ENCODE measurements at places on chromosomes 1 and 21. TPM values are rescaled to one million over a fixed set of nuclear protein-coding genes. Genes with fewer than 3 reads are reported as not detected.
A peak's percentile ranks its signal among the peaks of the same experiment; 100 is the strongest.

The RHBG gene
- total RNA-seq: not detected

The GJC2 gene
- 6.9 TPM for total RNA-seq

The CRYBG2 gene
- total RNA-seq: 6.9 TPM

The ALDH4A1 gene
- 11.8 TPM for total RNA-seq

The CATSPERE gene
- total RNA-seq: 1.1 TPM

The MYOC gene
- 0.69 TPM for total RNA-seq

GRCh38 chr1:90100566-90100965, 105.7 kb downstream of the ZNF326 start:
- no peak for DNase-seq

DNA sequence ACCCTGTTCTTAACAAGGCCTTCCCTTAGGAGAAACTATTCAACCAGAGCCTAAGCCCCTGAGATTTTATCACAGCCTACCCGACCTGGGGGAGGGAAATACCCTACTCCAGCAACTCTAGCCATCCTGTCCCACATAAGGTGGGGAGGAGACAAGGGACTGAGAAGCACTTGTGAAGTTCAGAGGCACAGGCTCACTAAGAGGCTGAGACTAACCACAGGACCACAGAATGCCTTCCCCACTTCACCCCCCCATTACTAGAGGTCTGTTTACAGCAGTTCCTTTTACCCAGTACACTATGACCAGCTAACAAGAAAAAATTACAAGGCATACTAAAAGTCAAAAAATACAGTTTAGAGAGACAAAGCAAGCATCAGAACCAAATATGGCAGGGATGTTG, 86.8 kb downstream of the TEX35 start:
- no peak for DNase-seq

DNA sequence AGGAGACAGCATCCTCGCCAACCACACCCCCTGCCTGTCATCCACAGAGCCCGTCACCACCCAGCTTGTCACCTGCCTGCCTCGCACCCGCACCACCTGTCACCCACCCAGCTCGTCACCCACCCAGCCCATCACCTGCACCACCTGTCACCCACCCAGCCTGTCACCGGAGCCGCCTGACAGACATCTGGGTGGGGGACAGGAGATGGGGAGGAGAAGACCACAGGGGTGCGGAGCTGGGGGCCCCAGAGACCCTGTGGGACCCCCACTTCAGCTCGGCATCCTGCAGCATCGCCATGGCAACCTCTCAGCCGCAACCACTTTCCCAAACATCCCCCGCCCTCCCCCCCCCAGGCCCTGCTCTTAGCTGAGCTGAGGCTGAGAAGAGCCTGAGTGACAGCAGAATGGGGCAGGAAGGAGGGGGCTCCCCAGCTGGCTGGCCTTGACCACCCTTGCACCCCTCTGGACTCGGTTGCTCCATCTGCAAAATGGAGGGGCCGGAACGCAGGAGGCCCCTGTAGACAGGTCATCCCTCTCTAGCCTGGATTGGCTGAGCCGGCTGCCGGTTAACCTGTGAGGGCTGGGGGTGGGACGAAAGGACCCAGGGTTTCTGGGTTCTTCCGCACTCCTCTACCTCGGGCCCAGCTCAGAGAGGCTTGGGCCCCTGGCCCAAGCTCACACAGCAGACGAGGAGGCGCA, 11.6 kb downstream of the AHDC1 start:
- no peak for DNase-seq

DNA sequence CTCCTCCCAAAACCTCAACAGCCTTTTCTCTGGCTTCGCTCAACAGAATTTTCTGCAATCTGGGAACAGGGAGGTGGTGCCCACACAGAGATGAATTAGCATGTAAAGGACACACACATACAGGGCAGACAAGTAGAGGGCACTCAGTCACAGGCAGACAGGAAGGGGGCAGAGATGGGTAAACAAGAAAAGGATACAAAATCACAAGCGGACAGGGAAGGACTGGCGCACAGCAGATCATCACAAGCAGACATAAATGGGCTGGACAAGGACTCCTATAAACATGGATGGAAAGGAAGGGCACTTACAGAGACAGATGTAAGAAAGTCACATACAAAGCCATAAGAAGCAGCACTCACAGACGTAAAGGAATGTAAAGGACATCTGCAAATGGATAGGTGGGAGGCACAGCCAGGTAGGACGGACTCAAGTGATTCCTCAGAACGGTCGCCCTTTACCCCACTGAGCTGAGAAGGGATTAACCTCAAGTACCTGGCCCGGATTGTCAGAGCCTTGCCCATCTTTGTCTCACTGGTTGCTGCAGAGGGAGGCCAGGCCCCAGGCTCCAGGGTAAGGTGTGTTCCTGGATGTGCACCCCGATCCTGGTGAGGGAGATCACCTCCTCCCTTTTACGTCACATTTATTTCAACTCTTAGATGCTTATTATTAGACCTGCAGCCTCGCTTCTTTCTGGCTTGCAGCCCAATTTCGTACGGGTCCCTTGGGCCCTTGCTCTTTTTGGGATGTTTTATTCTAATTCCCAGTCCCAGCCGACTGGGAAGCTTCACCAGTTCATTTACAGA, 836 bp upstream of the PRCC start:
- DNase-seq: no peak

DNA sequence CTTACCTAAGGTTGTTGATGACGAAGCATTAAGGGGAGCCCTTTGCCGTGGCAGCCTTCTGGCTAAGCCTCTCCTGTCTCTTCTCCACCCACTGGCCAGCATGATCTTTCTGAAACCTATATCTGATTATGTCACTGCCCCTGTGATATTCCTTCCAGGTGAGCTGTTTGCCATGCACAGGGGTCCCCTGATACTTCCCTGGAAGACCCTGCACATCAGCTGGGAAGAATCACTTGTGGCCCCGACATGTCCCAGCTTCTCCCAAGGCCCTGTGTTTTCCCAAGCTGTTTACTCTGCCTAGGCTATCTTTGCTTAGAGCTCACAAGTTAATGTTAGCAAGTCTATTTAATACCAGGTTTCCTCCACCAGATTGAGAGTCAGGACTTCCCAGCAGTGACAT, 12.3 kb downstream of the RD3 start:
- DNase-seq: no peak

DNA sequence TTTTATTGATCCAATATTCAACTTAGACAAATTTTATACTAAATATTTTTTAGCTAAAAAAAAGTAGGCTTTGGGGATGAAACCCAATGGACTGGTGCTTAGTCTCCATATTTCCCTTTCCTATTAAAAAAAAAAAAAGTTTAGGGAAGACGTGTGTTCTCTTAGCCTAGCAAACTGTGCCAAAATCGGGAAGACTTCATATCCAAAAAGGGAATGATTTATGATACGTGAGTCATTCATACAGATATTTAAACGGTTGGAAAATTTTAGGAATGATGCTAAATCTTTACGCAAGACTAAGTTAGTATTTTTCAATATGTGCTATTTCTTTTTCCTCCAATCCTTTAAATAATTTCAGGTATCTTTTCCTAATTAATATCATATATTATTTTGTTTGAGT, 50.7 kb downstream of the SPATA17 start:
- DNase-seq: no peak

DNA sequence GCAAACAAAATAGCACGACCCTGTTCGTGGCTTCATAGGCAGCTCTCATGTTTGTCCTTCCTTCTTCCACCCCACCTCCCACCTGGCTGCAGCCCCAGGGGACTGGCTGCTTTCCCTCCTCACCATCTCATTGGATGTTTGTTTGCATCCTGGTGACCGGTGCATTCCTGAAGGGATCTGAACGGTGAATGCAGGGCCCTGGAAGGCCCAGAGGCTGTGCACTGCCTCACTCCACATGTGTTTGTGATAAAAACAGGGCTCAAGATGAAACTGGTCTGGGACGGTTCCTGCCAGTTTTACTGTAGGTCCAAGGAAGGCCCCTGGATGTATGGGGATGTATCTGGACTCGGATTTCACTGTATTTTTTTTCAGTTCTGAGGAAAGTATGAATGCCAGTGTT, 42.8 kb downstream of the CNN3 start:
- DNase-seq: no peak

- no peak for DNase-seq
Observed at GRCh38 chr1:59697150-59697800, 117.5 kb upstream of the HOOK1 start.

GRCh38 chr1:1157914-1158710, 15.6 kb upstream of the TTLL10 start:
- DNase-seq: peak; percentile 82

DNA sequence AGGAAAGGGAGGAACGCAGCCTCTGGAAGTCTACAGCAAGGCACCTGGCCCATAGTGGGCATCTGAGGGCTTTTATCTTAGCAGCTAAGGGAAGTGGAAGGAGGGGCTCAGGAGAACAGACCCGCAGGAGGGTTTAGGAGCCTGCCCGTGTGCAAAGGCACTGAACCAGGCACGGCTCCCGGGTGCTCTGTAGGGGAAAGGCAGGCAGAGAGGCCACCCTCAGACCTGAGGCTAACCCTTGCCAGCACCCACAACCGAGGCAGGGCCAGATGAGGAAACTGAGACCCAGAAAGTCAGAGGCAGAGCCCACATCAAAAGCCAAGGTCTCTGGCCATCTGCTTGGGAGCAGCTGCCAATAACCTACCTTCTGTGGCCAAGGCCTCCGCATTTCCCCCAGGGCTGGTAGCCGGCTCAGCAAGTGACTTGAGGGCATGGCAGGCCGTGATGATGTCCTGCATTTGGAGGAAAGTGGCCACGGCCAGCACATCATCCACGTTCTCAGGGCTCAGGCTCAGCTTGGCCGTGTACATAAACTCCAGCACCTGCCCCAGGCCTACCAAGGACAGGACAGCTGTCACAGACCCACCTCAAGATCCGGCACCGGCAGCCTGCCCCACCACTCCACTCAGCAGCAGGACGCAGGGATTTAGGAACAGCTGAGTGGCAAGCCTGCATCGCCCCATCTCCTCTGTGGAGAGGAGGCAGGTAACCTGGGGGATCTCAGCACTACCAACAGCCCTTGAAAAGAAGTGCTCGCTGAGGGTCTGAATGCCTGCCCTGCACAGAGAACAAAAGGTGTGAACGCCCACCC, 29.1 kb downstream of the ZBTB17 start:
- DNase-seq: no peak

DNA sequence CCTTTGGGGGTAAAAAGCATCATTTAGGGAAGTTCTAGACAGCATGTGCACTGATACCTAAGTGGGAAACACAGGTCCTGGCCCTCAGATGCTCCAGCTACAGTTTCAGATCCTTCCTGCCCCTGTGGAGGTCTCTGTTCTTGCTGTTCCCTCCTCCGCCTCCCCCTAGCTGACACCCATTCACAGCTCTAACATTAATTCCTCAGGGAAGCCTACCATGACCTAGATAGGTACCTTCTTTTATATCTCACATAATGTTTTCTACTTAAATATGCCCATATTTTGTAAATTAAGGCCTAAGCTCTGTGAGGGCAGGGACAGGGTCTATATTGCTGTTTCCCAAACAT, 11.3 kb downstream of the TSPAN2 start:
- no peak for DNase-seq

DNA sequence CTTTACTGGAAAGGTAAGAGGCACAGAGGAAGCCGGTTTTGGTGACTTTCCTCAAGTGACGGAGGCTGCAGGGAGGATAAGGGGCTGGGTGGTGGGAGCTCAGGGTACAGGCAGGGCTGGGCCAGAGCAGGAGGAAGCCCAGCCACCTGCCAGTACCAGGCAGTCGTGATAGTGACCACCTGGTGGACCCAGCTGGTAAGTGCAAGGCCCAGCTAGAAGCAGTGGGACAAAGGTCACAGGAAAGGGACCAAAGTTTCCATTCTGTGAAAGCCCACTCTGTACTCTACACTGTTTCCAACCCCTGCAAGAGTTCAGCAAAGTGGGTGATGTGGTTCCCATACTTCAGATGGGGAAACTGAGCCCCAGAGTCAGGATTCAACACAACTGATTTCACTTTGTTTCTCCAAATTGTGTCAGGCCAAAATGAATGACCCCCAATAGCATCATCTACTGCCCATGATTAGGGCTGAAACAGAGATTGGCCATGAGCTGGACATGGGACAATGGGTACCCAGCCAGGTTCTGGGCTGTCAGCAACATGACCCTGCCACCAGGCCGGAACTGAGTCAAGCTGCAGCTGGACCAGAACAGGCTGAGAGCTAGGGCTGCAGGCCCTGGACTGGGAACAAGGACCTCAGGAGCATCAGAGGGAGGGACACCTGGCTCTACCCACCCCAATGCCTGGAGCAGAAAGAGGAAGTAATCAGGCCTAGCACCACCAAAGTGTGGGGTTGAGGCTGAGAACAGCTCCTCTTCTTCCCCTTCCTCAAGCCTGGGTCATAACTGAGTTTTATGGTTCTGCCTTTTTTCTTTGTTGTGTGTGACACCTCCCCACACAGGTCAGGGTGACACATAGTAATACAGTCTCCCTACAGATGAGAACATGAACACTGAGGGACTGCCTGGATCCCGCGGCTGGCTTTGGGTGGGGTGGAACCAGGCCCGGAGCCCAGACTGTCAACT, 50.2 kb downstream of the KCNN3 start:
- DNase-seq: peak; percentile 38

DNA sequence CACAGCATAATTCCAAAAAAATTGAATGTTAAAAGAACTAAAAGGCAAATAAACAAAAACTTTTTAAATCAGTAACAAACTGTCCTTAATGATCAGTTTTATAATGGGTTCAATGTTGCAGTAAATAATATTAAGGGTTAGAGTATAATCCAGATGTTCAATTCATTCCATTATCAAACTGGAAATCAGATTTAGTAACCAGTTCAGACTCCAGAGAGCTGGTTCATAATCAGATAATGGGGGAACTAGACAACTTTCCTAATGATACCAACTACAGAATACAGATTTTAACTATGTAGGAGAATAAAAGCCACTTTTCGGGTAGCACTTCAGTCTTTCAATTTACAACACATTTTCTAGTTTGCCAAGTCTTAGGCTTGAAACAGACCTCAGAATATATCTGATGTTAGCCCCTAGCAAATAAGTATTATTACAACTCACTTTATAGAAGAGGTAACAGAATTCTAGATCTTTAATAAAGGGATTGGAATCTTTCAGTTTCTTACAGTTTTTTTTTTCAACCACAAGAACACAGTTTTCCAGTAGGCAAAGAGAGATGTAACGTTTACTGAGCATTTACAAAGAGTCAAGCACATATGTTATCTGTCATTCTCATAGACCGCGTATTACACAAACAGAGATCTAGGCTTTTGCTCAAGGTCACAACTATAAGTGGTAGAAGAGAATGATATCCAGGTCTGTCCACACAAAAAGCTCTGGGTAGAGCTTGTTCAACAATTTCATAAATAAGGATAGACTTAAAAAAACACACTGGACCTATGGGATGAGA, 1.9 kb upstream of the DCAF6 start:
- DNase-seq: no peak

DNA sequence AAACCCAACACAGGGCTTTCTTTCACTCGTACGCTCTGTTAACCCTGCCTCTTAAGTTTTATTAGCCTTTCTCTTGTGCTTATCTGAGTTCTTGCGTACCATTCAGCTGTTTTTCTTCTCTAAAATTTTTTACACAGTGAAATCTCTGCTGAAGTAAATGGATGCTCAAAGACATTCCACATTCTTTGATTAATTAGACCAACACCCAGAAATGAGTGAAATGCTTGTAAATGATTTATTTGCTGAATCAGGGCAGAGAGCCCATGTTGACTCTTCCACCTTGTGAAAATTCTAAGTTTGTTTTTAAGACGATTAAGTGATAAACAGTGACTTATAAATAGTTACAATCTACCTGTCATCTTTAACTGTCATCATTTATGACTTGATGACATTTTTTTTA, 156.7 kb downstream of the ACTL8 start:
- DNase-seq: no peak

GRCh38 chr1:236938760-236939159, 65.5 kb downstream of the MT1HL1 start:
- no peak for DNase-seq

- DNase-seq: no peak
Observed at GRCh38 chr1:25994402-25995150, 3.3 kb downstream of the PAFAH2 start.

Data from upper lobe of right lung (tissue), 1 donor.